ENCODE measurements at places on chromosomes 4 and X. TPM values are rescaled to one million over a fixed set of nuclear protein-coding genes. Genes with fewer than 3 reads are reported as not detected.

The TCEAL7 gene
- total RNA-seq: 2.3 TPM

The CHRDL1 gene
- 5.8 TPM for total RNA-seq

The TACR3 gene
- not detected for total RNA-seq

The RBM46 gene
- not detected for total RNA-seq

The ERAS gene
- total RNA-seq: not detected

The CHIC2 gene
- 36.6 TPM for total RNA-seq

The HGFAC gene
- not detected for total RNA-seq

The TMPRSS11B gene
- total RNA-seq: not detected

The WWC2 gene
- total RNA-seq: 4.6 TPM

Measured in Peyer's patch (tissue), 4 donors.